Spinal cord (tissue), 10 donors: ENCODE measurements at places on chromosomes 3 and 15. TPM values are rescaled to one million over a fixed set of nuclear protein-coding genes. Genes with fewer than 3 reads are reported as not detected.

Gene SAMD7
- total RNA-seq, result not detected

Gene CISH
- 2.4 TPM for total RNA-seq

Gene SLC22A13
- 0.40 TPM for total RNA-seq

Gene CTXND1
- 6.3 TPM for total RNA-seq
